ENCODE measurements at places on chromosomes 12 and 14.

DNA sequence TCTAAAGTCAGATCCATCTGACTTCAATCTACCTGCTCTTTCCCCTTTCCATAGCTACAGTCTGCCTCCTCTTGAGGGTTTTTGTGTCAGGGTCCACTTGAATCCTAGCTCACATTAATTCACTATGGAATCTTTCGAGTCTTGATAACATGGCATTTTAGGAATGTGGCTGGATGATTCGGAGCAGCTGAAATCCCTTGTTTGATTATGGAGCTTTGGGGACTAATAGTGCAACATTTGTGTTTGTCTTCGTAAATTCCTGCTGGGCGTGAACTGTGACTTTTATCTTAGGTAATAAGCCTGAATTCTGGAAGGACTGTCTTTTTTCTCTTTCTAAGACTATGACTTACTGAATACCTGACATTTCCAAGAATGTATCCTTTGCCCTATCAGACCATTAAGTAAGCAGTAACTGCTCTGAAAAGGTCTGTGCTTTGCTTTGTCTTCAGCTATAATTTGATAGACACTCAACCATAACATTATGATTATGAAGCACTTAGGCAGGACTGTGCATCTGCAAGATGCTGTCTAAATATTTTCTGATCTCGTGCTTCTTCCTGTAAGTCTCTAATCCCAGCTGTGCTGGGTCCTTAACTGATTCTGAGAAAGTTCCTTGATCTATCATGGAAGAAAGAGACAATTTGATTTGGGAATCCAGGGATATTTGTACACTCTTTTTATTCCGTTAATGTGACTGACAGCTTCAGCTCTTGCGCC lies 19.0 kb upstream of the PELI2 start:
- H3K27ac ChIP-seq = no peak overlapping the region
- no peaks in the 10 kb centered on the region for H3K36me3 ChIP-seq
- no peak for DNase-seq
- no peak overlapping the region for H3K4me3 ChIP-seq

GRCh38 chr12:102347811-102348210 lies 132.6 kb downstream of the IGF1 start:
- no peak overlapping the region for H3K27ac ChIP-seq
- no peaks in the 10 kb centered on the region for H3K36me3 ChIP-seq
- no peaks in the 10 kb centered on the region for H3K4me1 ChIP-seq
- DNase-seq = no peak

DNA sequence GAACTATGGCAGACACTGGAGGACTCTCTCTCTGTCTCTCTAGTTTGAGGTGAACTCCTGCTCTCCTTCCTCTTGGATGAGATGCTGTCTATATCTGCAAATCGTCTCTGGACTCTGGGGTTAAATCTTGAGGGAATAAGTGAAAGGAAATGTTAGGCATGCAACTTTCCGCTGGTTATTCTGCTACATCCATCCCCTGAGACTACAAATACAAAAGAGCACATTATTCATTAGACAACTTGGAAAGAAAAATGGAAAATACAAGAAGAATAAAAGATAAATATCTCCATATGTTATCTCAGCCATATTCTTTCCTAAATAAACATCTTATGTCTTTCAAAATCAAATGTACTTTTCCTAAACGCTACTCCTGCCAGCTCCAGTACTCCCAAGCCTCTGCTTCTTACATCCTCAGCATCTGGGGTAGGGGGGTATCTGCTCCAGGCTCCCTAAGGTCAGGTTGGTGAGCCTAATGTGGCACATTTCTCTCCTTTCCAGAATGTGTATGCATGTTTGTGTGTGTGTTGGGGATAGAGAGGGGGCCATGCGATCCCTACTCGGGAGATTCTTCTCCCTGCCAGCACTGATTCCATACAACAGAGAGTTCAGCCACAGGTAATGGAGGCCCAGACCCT lies 102.9 kb upstream of the FSCB start:
- H3K4me1 ChIP-seq = no peaks in the 10 kb centered on the region
- no peaks in the 10 kb centered on the region for H3K36me3 ChIP-seq
- H3K27ac ChIP-seq = no peak overlapping the region
- H3K4me3 ChIP-seq = no peak overlapping the region

- no peak overlapping the region for H3K27ac ChIP-seq
- no peaks in the 10 kb centered on the region for H3K4me1 ChIP-seq
- peaks cover 75% of the 10 kb centered on the region for H3K27me3 ChIP-seq
- H3K36me3 ChIP-seq = no peaks in the 10 kb centered on the region
- no peak overlapping the region for H3K4me3 ChIP-seq
These were observed 5.5 kb downstream of the ASCL1 start for GRCh38 chr12:102962986-102963385.

GRCh38 chr14:55417955-55418354 lies 6.3 kb upstream of the ATG14 start:
- H3K4me1 ChIP-seq = 0 out of 2 replicates have a peak, but pooled peaks cover under 1% of the 10 kb centered on the region
- no peak for DNase-seq
- no peak overlapping the region for H3K27ac ChIP-seq
- no peaks in the 10 kb centered on the region for H3K36me3 ChIP-seq
- no peak overlapping the region for H3K4me3 ChIP-seq

DNA sequence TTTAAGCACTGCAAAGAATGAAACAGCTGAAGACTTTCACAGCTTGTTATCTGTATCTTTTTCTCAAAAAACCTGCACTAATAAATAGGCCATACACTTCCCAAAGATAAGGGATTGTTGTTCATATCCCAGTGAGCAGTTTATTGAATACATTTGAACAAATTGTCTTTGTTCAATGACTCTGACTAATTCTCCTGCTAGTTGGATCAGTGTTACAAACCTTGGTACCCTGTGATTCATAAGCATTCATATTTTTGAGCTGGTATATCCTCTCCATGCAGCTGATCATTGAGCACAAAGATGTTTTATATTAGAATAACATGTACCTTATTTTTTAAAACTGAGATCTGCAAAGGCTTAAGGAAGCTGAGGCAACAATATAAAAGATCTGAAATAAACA lies 58.9 kb upstream of the FSCB start:
- no peak overlapping the region for H3K27ac ChIP-seq
- no peaks in the 10 kb centered on the region for H3K36me3 ChIP-seq
- H3K4me3 ChIP-seq = no peak overlapping the region
- no peaks in the 10 kb centered on the region for H3K4me1 ChIP-seq

DNA sequence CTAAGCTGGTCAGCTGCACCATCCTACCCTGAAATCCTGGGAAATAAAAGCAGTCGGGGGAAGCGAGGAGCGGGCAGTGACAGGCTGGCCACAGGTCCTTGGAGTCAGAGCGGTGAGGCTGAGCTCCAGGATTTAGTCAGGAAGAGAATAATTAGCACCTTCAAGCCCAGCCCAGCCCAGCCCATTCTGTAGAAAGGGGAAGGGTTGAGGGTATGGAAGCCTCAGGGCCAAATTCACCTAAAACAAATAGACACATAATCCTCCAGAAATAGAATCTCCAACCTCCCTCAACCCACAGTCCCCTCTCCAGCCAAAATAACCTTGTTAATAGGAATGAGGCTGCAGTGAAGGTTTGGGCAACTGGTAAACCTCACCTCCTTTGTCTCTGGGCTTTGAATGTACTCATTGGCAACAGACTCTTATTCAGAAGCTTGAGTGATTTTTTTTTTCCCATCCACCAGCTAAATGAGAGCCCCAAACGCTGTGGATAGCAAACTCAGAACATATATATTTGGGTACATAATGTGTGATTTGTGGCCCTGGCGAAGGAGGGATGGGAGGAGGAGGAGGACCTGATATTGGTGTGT lies 334.1 kb downstream of the DPF3 start:
- DNase-seq = no peak
- H3K36me3 ChIP-seq = no peaks in the 10 kb centered on the region
- peaks cover 27% of the 10 kb centered on the region for H3K4me1 ChIP-seq
- H3K27me3 ChIP-seq = no peaks in the 10 kb centered on the region

- no peak overlapping the region for H3K4me3 ChIP-seq
- H3K4me1 ChIP-seq = peaks cover 32% of the 10 kb centered on the region
- no peaks in the 10 kb centered on the region for H3K36me3 ChIP-seq
- H3K27ac ChIP-seq = no peak overlapping the region
- H3K27me3 ChIP-seq = no peaks in the 10 kb centered on the region
These were observed 16.4 kb downstream of the BAG5 start for GRCh38 chr14:103545915-103546651.

- H3K4me3 ChIP-seq = no peak overlapping the region
- no peaks in the 10 kb centered on the region for H3K4me1 ChIP-seq
- no peak for DNase-seq
- no peaks in the 10 kb centered on the region for H3K36me3 ChIP-seq
These were observed 440.9 kb downstream of the LRIG3 start for GRCh38 chr12:58479401-58479800.

- H3K27ac ChIP-seq = no peak overlapping the region
- peak; percentile 67 for DNase-seq
- peaks cover 9% of the 10 kb centered on the region for H3K4me1 ChIP-seq
- peaks cover 5% of the 10 kb centered on the region for H3K36me3 ChIP-seq
These were observed 9.2 kb downstream of the NDUFA12 start for GRCh38 chr12:94994312-94994711.

GRCh38 chr12:129119537-129119936 lies 266.3 kb downstream of the GLT1D1 start:
- H3K4me3 ChIP-seq = no peak overlapping the region
- no peak for DNase-seq
- no peaks in the 10 kb centered on the region for H3K27me3 ChIP-seq
- H3K36me3 ChIP-seq = no peaks in the 10 kb centered on the region
- H3K4me1 ChIP-seq = no peaks in the 10 kb centered on the region

GRCh38 chr12:20451761-20452160 lies 83.4 kb downstream of the PDE3A start:
- H3K27me3 ChIP-seq = no peaks in the 10 kb centered on the region
- no peak overlapping the region for H3K27ac ChIP-seq
- H3K36me3 ChIP-seq = no peaks in the 10 kb centered on the region
- peaks cover 9% of the 10 kb centered on the region for H3K4me1 ChIP-seq
- no peak overlapping the region for H3K4me3 ChIP-seq

DNA sequence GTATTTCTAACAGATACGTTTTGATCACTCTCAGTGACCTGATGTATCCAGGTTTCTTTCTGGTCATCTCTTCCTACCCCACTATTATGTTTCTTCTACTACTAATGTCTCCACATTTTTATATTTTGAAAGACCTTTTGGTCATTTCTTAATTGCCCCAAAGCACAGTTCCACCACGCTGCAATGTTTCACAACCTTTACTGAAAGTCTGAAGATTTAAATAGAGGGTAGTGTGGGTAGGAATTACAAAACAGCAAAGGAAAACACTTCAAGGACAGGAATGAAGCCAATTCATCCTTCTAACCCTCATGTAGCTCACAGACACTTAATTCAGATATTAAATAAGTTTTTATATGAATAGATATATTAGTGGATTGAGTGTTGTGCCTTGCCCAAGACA lies 36.1 kb upstream of the SLC16A7 start:
- no peak overlapping the region for H3K27ac ChIP-seq
- H3K4me1 ChIP-seq = no peaks in the 10 kb centered on the region
- H3K4me3 ChIP-seq = no peak overlapping the region
- no peaks in the 10 kb centered on the region for H3K27me3 ChIP-seq
- no peaks in the 10 kb centered on the region for H3K36me3 ChIP-seq
- no peak for DNase-seq

DNA sequence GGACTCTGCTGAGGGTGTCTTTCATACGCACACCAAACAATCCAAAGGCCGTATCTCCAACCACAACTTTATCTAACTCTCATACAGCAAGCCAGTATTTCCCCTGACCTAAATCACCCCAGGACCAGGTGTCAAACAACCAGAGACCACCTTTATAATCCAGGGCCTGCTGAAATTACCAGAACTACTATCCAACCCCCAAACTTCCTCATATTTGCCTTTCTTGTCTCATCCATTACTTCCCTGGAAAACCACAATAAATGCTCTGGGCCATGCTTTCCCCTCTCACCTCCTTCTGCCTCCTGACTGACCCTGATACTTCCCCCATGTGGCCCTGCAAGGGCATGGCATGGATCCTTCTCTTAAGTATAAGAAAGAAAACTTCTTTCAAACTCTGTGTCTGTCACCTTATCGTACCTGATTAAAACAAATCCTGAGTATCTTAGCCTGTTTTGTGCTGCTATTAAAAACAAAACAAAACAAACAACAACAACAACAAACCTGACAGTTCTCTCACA lies 44.7 kb upstream of the CRACR2A start:
- no peak overlapping the region for H3K4me3 ChIP-seq
- H3K27ac ChIP-seq = no peak overlapping the region

GRCh38 chr12:111248236-111249017 lies 120.5 kb downstream of the PHETA1 start:
- H3K27ac ChIP-seq = no peak overlapping the region
- no peaks in the 10 kb centered on the region for H3K36me3 ChIP-seq
- peaks cover 10% of the 10 kb centered on the region for H3K27me3 ChIP-seq
- no peak overlapping the region for H3K4me3 ChIP-seq

DNA sequence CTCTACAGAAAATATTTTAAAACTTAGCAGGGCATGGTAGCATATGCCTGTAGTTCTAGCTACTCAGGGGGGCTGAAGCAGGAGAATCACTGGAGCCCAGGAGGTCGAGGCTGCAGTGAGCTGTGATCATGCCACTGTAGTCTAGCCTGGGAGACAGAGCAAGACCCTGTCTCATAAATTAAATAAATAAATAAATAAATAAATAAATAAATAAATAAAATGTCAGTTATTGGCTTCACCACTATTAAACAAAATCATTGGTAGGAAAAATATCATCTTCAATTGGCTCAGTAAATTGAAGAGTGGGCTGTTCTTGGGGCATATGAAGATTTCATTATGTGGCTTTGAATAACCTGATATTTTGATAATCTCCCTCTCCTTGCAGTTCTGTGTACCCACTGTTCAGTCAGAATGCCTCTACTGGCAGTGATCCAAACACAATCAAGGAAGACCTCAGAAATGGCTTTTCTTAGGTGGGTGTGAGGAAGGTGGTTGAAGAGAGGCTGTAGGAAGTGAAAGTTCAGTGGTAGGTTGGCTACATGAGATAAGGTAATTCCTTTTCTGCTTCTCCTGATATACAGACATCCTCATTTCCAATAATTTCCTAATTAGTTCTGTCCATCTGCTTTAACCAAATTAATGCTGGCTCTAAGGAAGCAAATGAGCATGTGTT lies 175.8 kb downstream of the MSRB3 start:
- DNase-seq = no peak
- no peak overlapping the region for H3K27ac ChIP-seq
- H3K36me3 ChIP-seq = peaks cover 32% of the 10 kb centered on the region
- H3K27me3 ChIP-seq = no peaks in the 10 kb centered on the region
- no peak overlapping the region for H3K4me3 ChIP-seq
- peaks cover 12% of the 10 kb centered on the region for H3K4me1 ChIP-seq

DNA sequence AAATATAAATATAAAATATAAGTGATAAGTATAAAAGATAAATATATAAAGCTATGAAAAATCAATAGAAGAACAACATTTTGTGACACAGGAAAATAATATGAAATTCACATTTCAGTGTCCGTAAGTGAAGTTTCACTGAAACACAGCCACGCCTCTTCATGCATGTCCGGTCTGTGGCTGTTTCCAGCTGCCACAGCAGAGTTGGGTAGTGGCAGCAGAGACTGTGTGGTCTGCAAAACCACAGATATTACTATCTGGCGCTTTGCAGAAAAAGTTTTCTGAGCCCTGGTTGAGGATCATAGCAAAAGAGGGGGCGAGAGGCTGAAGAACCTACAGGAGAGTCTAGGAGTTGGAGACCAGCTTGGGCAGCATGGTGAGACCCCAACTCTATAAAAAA lies 780 bp downstream of the SERPINA4 start:
- H3K27me3 ChIP-seq = peaks cover 14% of the 10 kb centered on the region
- no peaks in the 10 kb centered on the region for H3K36me3 ChIP-seq
- no peaks in the 10 kb centered on the region for H3K4me1 ChIP-seq

- no peak for DNase-seq
- no peak overlapping the region for H3K4me3 ChIP-seq
- H3K36me3 ChIP-seq = no peaks in the 10 kb centered on the region
These were observed 42.9 kb downstream of the IFNG-AS1 start for GRCh38 chr12:68031881-68032739.

Data from GM23248 (cell line).